Upper lobe of right lung (tissue), 1 donor: ENCODE measurements at places on chromosomes 6 and 20. TPM values are rescaled to one million over a fixed set of nuclear protein-coding genes. Genes with fewer than 3 reads are reported as not detected.

DNA sequence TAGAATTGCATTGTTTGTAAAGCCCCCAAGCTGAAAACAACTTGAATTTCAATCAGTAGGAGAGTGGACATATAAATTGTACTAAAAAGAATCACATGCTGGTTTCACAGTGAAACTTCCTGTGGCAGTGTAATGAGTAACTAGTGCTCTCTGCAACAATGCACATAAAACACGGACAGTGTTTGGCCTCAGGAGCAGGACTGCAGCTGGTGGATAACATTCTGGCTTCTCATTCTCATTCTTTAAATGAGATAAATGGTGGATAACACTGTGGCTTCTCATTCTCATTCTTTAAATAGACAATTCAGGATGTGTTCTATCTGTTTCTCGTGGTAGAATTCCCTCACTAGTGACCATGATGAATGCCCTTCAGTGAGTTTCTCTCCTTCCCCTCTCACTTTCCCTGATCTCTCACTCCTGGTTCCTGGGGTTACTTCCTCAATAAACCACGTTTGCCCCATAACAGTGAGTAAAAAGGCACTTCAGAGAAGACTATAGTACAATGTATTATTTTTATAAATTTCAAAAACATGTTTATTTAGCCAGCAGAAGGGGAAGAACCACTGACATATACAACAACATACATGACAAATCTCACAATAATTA lies 59.9 kb downstream of the SLC22A2 start:
- no peak for DNase-seq

DNA sequence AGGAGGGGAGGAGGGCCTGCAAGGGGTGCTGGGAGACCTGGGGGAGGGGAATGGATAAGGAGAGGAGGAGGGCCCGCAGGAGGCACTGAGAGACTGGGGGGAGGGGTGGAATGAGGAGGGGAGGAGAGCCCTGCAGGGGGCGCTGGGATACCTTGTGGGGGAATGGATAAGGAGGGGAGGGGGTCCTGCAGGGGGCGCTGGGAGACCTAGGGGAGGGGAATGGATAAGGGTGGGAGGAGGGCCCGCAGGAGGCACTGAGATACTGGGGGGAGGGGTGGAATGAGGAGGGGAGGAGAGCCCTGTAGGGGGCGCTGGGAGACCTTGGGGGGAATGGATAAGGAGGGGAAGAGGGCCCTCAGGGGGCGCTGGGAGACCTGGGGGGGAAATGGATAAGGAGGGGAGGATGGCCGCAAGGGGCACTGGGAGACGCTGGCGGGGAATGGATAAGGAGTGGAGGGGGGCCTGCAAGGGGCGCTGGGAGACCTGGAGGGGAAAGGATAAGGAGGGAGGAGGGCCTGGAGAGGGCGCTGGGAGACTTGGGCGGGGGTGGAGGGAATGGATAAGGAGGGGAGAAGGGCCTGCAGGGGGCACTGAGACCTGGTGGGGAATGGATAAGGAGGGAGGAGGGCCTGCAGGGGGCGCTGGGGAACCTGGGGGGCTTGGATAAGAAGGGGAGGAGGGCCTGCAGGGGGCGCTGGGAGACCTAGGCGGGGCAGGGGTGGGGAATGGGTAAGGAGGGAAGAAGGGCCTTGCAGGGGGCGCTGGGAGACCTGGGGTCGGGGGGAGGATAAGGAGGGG lies 1.3 kb upstream of the CTCFL start:
- no peak for DNase-seq

DNA sequence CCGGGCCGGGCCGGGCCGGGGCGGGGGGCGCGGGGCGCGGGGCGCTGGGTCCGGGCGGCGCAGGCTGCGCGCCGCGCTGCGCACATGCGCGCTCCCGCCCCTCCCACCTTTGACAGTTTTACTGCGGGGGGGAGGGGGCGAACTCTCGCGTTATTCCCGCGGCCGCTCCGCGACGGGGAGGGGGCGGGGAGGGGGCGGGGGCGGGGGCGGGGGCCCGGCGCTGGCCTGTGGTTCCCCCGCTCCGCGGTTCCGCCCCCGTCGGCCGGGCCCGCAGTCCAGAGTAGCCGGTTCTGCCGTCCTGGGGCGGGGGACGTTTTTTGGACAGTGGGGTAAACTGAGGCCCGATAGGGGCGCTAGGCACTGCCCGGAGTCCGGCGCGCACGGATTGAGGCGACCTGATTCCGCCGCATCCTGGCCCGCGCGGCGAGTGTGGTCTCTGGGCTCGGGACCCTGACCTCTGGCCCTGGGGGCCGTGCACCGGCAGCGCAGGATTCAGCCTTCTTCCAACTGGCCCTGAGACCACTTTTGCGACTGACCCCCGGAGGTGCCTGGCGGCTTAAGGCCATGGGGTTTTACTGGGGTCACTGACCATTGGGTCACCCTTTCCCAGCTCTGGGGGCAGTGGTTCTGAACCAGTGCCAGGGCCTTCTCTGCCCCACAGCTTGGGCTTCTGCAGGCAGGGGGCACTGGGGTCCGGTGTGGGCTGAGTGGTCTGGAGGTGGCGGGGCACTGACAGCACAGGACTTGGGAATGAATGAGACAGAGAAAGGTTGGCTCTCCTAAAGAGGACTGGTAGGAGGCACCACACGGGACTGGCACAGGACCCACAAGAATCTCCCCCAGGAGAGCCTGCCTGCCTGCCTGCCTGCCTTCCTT lies at the start of gene ZNF512B:
Gene ZNF512B (minus strand): TSS at position 93 of the 876 bp plus-strand sequence. CDS start 1,980 bp downstream, outside the sequence.
- peak; percentile 86 for DNase-seq

- no peak for DNase-seq
Observed at GRCh38 chr20:46269372-46269771, 38.9 kb downstream of the CDH22 start.

- DNase-seq, result no peak
Observed at GRCh38 chr6:156808287-156808686, 31.1 kb downstream of the ARID1B start.

GRCh38 chr6:94129926-94130325 lies 710.6 kb upstream of the EPHA7 start:
- DNase-seq, result no peak

- DNase-seq, result no peak
Observed at GRCh38 chr20:52959125-52959524, 13.0 kb upstream of the TSHZ2 start.

- DNase-seq, result no peak
Observed at GRCh38 chr20:58071991-58072390, 156.5 kb downstream of the ANKRD60 start.

DNA sequence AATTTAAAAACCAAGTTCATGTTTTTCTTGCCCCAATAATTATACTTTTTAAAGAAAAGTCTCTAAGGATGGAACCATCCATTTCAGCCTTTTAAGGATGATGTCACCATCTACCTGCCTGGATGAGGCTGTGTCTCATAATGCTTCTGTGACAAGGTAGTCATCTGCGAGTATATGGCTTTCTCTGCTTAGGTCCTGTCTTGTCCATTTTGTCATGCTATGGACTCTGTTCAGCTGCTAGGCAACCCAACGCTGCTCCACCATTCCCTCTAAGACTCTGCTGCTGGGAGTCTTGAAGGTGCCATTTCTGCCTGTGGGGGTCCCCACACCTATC lies 459.8 kb upstream of the RUNX2 start:
- no peak for DNase-seq

GRCh38 chr6:107152638-107153430 lies 37.5 kb upstream of the BEND3 start:
- DNase-seq, result no peak

GRCh38 chr6:25254671-25255070 lies 24.5 kb upstream of the CARMIL1 start:
- no peak for DNase-seq

- DNase-seq, result no peak
Observed at GRCh38 chr6:119215885-119216590, 133.5 kb downstream of the MAN1A1 start.

GRCh38 chr6:88870717-88871330 lies 92.6 kb downstream of the RNGTT start:
- no peak for DNase-seq

- DNase-seq, result no peak
Observed at GRCh38 chr6:51289041-51289440, 470.4 kb downstream of the TFAP2B start.

GRCh38 chr6:129186988-129187387 lies 304.1 kb downstream of the LAMA2 start:
- DNase-seq, result no peak

DNA sequence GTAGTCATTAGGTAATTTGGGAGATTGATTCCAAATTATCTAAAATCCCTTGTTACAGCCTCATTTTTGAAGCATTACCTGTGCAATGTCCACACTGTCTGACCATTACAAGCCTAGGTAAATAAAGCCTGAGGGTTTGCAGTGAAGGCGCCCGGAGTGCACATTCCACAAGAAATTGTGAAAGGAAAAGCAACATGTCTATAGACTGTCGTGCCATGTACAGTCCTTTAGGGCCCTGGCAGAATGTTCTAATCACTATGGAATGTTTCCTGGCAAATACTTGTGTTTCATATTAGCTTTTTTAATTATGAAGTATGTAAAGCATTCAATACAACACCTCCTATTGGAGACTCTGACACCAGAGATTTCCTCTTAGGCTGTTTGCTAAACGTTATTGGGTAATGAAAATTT lies 28.9 kb downstream of the PREP start:
- no peak for DNase-seq

RSPH3 gene
- total RNA-seq, result 17.2 TPM

OPRM1 gene
- not detected for total RNA-seq

ABT1 gene
- 14.4 TPM for total RNA-seq

OR2H2 gene
- not detected for total RNA-seq
